ENCODE measurements at places on chromosomes 3 and 15.

GRCh38 chr3:177460047-177460446, 262.8 kb upstream of the TBL1XR1 start:
- no peak for DNase-seq

DNA sequence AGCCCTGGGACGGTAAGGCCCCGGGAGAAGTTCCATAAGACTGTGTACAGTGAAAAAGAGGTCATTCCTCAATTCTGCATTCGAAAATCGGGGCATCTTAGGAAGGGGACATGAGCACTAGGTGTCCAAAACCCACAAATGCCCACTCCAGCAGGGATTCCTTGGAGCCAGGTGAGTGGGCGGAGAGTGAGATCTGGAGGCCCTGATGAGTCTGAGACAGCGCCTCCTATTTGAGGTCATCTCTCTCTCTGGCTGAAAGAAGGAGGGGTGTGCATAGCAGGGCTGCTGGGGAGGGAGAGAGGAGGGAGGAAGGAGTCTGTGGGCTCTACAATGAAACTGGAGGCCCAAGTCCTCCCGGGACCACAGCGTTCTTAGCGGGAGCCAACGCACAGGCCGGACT, 38.1 kb upstream of the LACTB start:
- DNase-seq: no peak

GRCh38 chr3:50095352-50095998, 6.8 kb downstream of the RBM5 start:
- DNase-seq: peak; percentile 25

GRCh38 chr3:195859061-195859845, 47.5 kb upstream of the MUC4 start:
- peak; percentile 90 for DNase-seq

DNA sequence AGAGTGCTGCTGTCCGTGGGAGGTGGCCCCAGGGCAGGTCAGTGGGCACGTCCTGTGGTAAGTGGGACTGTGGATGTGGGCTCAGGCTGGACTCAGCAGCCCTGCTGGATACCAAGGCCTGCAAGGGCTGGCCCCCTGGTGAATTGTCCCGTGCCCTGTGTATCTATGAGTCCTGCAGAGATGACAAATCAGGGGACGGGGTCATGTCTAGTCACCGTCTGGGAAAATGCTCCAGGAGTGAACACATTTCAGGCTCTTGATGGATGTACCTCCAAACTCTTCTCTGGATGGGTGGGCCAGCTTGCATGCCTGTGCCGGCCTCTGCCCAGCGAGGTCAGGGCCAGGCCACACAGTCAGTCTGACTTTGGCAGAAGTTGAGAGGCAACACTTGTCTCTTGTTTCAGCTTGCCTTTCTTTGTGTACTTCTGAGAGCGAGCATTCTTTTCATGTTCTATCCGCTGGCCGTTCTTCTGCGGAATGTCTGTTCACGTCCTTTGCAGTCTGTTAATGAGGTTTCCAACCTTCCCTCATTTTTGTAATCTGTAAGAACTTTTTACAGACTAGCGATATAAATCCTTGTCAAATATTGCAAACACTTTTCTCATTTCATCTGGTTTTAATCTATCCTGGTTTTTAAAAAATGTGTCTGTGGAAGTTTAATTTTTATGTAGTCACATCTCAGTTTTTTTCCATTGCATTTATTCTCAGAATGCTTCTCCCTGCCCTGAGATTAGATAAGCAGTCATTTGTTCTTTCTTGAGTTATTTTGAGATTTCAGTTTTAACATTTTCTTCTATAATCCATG, 11.4 kb upstream of the STAB1 start:
- DNase-seq: no peak

DNA sequence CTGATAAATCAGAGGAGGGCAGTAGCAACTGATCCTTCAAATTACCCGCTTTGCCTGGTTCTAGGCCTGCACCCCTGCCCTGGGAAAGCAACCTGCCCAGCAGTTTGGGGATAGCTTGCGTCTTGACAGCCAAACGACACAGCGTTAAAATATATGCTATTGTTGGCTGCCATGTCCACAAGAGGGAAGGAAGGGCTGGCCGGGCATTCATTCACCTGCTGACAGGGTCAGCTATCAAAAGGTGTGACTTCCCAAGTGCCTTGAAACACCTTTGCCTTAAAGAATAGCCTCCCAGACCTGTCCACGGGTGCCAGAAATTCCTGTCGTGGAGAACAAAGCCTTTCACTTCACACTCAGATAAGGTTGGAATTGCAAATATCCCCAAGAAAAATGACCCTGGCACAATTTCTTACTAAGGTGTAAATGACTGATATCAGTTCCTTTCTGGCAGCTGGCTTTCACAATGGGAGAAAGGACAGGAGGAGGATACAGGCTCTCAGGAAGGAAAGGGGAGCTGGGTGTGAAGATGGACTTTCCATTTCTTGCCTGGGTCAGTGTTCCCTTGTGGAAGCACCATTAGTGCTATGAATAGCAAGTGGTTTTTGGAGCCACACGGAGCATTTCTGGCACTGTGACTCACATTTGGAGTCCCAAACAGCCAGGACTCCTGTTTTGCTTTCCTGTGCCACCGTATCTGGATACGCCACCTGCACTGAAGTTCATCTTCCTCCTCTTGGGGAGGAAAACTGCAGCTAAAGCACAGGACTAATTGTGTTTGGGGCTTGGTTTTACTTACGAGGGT, 19.2 kb downstream of the ALDH1A3 start:
- DNase-seq: no peak

GRCh38 chr3:95312650-95313049, 1249.8 kb downstream of the NSUN3 start:
- DNase-seq: no peak

GRCh38 chr3:36678216-36679013, 85.9 kb downstream of the DCLK3 start:
- no peak for DNase-seq

DNA sequence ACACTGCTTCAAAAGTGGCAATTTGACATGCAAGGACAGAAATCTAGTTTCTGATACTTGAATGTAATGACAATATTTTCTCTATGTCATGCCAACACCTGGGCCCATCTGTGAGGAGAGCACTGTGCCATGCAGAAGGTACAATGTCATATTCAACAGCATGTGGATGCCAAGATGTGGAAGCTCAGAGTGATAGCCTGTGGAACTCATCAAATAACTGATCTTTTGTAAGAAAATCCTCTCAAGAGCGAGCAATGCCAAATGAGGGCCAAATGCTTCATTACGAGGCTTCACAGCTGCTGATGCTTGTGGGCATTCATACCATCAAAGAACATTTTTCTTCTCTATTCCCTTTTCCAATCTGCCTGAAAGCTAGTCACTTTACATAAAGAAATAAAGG, 95.1 kb downstream of the ROBO1 start:
- DNase-seq: no peak

GRCh38 chr3:3519266-3519665, 280.0 kb upstream of the LRRN1 start:
- DNase-seq: no peak

DNA sequence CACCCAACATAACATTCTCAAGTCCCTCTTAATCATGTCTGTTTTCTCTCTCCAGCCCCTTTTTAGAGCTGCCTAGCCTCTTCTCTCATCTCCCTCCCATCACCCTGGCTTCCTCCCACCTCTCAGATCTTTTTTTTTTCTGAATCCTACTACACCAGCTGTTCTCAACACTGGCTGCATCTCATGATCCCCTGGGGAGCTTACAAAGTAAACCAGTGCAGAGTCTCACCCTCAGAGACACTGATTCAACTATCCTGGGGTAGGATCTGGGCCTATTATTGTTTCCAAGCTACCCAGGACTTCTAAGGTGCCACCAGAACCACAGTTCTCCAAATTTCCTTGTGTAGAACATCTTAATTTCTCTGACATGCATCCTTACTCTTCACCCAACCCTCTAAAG, 50.3 kb upstream of the ACAN start:
- peak; percentile 46 for DNase-seq

DNA sequence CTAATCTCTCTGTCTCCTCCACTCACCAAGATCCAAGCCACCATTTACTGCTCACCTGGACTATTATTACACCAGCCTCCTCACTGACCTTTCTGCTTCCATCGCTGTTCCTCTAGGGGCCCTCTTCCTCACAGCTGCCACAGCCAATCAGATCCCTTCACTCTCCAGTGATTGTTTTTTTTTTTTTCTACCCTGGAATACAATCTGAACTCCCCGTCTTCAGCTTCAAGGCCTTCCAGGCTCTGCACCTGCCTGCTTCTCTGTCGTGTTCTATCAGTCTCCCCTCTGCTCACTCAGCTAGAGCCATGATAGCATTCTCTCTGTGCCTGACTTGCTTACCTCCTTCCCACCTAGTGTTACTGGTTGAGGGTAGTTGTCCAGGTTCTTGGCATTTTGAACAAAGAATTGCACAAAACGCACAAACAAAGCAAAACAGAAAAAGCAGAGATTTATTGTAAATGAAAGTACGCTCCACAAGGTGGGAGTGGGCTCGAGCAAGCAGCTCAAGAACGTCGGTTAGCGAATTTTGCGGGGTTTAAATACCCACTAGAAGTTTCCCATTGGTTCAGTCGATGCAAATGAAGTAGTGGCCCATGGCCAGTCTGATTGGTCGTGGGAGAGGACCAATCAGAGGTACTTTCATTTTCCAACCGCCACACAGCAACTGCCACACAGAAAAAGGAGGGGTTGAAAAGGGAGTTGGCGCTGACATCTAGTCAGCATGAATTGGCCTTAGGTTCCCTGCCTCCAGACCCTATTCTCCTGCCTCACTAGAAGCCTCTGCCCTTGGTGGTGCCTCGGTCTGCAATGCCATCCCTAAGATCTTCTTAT, 188.9 kb downstream of the TLE3 start:
- no peak for DNase-seq

DNA sequence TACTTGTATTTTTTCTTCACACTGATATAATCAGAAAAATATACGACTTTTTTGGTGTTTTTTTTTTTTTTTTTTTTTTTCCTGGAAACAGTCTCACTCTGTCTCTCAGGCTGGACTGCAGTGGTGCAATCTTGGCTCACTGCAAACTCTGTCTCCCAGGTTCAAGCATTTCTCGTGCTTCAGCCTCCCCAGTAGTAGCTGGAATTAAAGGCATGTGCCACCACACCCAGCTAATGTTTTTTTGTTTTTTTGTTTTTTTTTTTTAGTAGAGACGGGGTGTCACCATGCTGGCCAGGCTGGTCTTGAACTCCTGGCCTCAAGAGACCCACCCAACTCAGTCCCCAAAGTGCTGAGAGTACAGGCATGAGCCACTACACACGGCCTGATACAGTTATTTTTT, 20.8 kb upstream of the DNAAF4 start:
- DNase-seq: no peak

GRCh38 chr15:73078722-73079121, 26.5 kb downstream of the NEO1 start:
- peak; percentile 16 for DNase-seq

- DNase-seq: no peak
Observed at GRCh38 chr3:61250784-61251173, 473 bp downstream of the FHIT start.

- no peak for DNase-seq
Observed at GRCh38 chr15:83993591-83993990, 242.0 kb upstream of the GOLGA6L4 start.

DNA sequence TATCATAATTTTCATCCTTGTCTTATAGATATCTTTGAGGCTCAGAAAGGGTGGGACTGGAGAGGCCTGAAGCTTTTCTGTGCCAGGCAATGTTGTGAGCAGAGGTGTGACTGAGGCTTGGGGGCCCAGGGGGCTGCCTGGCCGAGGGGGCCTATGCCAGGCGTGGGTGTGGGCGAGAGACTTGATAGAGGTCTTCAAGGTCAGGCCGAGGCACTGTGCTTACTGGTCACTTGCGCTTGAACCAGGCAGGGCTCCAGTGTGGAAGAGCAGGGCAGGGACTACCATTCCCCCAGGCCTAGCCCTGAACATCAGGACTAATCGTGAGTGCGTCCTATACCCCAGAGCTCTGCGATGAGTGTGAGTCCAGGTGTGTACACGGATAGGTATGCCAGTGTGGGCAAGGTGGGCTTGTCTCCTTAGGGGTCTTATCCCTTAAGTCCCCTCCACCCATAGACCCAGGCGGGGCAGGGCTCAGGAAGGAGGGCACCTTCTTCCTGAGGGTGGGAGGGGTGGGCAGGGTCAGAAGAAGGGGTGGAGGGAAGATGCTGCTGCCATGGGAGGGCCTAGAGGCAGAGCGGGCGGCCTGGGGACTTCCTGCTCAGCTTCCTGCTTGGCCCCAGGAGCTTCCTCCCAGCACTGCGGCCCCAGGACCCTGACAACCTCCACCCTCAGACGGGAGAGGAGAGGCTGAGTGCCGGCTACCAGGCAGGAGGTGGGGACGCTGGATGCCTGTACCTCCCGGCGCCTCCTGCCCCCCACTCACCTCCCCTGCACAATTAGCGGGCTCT, 84.7 kb downstream of the LINGO1 start:
- DNase-seq: no peak

- no peak for DNase-seq
Observed at GRCh38 chr3:97720417-97720816, 44.1 kb upstream of the ARL6 start.

DNA sequence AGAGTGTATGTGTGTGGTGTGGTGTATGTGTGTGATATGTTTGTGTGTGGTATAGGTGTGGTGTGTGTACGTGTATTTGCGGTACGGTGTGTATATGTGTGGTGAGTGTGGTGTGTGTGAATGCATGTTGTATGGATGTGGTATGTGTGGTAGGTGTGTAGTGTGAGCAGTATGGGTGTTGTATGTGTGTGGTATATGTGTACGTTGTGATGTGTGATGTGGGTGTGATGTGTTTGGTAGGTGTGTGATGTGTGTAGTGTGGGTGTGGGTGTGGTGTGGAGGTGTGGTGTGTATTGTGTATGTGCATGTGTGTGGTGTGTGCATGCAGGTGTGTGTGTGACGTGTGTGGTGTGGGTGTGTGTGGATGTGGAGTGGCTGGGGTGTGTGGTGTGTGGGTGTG, 58.7 kb downstream of the EFCAB12 start:
- DNase-seq: no peak

DNA sequence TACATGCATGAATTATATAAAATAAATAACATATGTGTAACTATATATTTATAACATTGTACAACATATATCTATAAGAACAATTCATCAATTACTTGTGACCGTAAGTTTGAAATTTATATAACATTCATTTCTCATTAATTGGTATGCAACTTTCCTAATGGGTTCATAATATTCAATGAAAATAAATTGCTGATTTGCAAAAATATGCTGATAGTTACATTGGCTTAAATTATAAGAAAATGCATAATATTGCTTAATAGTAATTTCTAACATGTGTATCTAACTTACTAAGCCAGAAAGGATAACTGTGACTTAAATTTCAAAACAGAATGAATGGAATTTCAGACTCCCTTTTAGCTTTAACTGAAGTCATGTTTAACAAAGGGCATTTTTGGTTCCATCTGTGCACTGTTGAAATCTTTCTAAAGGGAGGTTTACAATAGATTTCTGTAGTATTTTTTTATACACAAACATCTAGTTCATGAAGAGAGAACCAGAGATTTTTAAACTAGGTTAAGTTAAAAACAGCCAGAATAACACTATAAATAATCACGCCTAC, 310.9 kb downstream of the TBC1D5 start:
- no peak for DNase-seq

DNA sequence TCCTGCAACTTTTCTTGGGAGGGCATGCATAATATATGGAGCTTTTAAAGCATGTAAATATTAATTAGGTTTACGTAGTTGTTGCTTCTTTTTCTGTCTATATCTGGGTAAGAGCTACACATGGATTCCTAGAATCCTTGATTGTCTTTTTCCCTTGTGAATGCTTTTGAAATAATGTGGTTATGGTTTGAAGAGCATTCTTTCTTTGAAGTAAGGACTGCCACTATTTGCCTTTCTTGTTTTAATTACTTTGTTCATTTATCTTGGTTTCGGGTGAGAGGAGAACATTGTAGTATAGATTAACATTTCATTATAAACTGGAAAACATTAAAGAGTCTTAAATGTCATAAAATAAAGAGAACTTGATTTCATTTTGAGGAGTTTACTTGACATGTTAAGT, 674.0 kb downstream of the ZBBX start:
- DNase-seq: no peak

Data from hepatic stellate cell (primary cell).